ENCODE measurements at places on chromosomes 4 and X. TPM values are rescaled to one million over a fixed set of nuclear protein-coding genes. Genes with fewer than 3 reads are reported as not detected.

GRCh38 chr4:172048666-172049065 lies 235.5 kb downstream of the GALNTL6 start:
- H3K27me3 ChIP-seq, result no peaks in the 10 kb centered on the region
- no peak overlapping the region for H3K27ac ChIP-seq
- no peak for DNase-seq
- H3K36me3 ChIP-seq, result no peaks in the 10 kb centered on the region

DNA sequence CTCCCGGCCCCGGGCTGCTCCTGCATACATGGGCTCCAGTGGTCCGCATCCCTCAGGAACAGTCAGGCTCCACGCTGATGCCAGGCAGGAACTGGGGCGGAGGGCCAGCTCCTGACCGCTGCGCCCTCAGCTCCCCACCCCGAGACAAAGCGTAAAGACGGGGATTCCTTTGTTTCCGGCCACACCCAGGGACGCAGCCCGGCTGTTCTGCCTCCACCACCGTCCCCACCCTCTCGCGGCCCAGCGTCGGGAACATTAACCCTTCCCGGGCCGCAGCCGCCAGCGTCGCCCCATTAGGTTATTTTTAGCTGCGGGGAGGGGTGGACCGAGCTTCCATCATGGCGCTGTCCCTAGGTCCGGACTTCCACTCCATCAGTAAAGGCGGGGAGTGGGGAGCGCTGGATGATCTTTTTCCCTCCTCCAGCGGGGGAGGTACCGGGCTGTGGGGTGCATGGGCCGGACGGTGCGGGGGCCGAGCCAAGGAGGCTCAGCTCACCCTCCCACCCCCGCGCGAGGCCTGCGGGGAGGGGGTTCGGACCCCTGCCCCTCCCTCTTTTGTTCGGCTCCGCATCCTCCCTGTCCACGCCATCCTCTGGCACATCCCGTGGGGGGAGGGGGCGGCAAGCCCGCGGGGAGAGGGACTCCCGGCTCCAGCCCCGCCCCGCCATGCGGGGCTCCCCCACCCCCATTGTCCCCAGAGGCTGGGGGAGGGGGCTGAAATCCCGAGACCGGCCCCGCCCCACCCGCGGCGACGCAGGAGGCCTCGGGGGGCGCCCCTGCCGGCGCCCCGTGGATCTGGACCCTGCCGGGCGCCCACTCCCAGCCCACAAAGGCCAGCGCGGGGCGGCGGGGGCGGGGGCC lies 5.3 kb downstream of the CRMP1 start:
- no peak for DNase-seq
- H3K27ac ChIP-seq, result no peak overlapping the region
- H3K36me3 ChIP-seq, result no peaks in the 10 kb centered on the region
- H3K27me3 ChIP-seq, result peaks cover 76% of the 10 kb centered on the region

Gene CT47C1
- total RNA-seq, result not detected

DNA sequence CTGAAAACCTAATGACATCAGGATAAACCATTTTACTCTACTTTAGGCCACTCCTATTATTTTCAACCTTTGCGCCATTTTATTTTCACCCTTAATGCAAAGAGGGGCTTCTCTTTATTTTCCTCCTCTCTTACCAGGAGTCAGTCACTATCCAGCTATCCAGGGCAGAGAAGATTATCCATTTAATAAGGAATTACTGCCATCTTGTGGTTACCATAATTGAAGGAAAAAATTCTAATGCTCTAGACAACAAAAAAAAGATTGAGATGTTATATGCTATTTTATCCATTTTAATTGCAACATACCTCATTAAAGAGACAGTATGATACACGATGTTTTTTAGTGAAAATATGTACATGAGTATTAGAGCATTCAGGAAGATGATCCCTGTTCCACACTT lies 514.5 kb upstream of the FAM241A start:
- no peak overlapping the region for H3K4me3 ChIP-seq
- no peak overlapping the region for H3K27ac ChIP-seq
- H3K36me3 ChIP-seq, result no peaks in the 10 kb centered on the region
- peaks cover 3% of the 10 kb centered on the region for H3K27me3 ChIP-seq

DNA sequence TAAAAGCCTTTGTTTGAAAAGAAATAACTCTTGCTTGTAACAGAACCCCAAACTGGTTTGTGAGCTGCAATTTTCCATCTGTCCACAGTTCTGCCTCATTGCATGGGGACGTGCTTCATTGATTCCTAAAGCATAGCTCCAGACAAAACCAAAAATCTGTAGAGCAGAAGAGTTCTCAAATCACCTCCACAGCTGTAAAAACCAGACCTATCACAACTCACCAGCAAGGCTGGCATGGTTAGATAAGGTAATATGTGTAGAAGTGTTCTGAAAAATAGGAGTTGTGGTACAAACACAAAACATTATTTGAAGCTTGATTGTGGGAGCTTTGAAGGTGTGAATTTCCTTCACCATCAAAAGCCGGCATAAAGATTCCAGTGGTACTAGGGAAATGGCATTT lies 12.5 kb upstream of the RAB28 start:
- no peaks in the 10 kb centered on the region for H3K4me1 ChIP-seq
- peaks cover 20% of the 10 kb centered on the region for H3K27me3 ChIP-seq
- H3K27ac ChIP-seq, result no peak overlapping the region
- H3K36me3 ChIP-seq, result no peaks in the 10 kb centered on the region
- H3K4me3 ChIP-seq, result no peak overlapping the region

DNA sequence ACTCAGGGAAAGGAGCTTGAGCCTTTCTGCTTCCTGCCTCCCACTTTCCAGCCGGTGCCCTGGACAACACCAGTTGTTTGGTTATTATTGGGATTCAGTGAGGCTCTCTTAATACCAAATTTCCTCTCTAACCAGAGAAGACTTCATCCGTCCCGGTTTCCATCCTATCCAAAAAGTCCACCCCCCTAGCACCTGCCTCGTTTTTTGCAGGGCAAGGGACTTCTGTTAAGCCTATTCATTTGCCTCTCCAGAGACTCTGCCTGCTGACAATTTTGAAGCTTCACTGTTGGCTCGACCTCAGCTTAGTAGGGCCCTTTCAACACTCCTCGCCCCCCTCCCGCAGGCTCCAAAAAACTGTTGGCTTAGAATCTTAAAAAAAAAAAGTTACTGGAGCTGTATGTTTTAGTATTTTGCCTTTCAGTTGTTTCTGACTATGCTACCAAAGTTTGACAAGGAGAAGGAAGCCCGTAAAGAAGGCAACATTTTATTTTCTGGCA lies 779 bp upstream of the PRSS12 start:
- H3K27me3 ChIP-seq, result peaks cover 14% of the 10 kb centered on the region
- no peak overlapping the region for H3K27ac ChIP-seq
- H3K4me1 ChIP-seq, result peaks cover 18% of the 10 kb centered on the region
- no peak for DNase-seq
- peak overlapping the region; percentile 68 for H3K4me3 ChIP-seq

Gene MAGEB1
- not detected for total RNA-seq

- peaks cover 9% of the 10 kb centered on the region for H3K4me1 ChIP-seq
- DNase-seq, result no peak
- no peaks in the 10 kb centered on the region for H3K27me3 ChIP-seq
- H3K4me3 ChIP-seq, result no peak overlapping the region
These were observed 43.4 kb downstream of the C4orf51 start for GRCh38 chr4:145723336-145723735.

Gene TIGD4
- total RNA-seq, result 0.24 TPM

- H3K4me3 ChIP-seq, result no peak overlapping the region
- no peaks in the 10 kb centered on the region for H3K27me3 ChIP-seq
- H3K4me1 ChIP-seq, result no peaks in the 10 kb centered on the region
- H3K36me3 ChIP-seq, result no peaks in the 10 kb centered on the region
- DNase-seq, result no peak
These were observed 200.9 kb upstream of the PPP1R2C start for GRCh38 chrX:42978655-42979379.

- H3K4me3 ChIP-seq, result no peak overlapping the region
- H3K27me3 ChIP-seq, result no peaks in the 10 kb centered on the region
- no peaks in the 10 kb centered on the region for H3K36me3 ChIP-seq
- H3K27ac ChIP-seq, result no peak overlapping the region
- H3K4me1 ChIP-seq, result no peaks in the 10 kb centered on the region
These were observed 89.4 kb upstream of the DKK2 start for GRCh38 chr4:107125496-107125895.

DNA sequence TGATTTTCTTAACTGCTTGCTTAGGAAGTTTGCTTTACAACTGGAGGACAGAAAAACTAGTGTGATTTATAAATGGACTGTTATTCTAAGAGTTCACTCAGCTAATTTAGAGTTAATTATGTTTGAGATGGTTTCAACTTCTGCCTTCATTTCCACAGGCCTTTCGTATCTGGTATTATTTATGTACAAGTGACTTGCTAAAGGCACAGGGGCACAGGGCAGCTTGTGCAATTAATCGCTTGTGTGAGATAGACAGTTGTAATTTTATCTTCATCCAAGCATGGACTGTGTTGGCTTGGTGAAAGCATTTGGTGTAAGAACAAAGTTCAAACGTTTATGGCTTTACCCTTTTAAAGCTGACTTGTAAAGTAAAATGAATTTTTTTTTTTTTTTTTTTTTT lies 38.3 kb downstream of the GPAT3 start:
- no peak overlapping the region for H3K4me3 ChIP-seq
- H3K4me1 ChIP-seq, result no peaks in the 10 kb centered on the region
- no peak overlapping the region for H3K27ac ChIP-seq
- H3K27me3 ChIP-seq, result no peaks in the 10 kb centered on the region
- DNase-seq, result no peak
- H3K36me3 ChIP-seq, result no peaks in the 10 kb centered on the region

Gene MTHFD2L
- total RNA-seq, result 15.3 TPM

Gene OCRL
- 15.1 TPM for total RNA-seq

- H3K27me3 ChIP-seq, result no peaks in the 10 kb centered on the region
- no peaks in the 10 kb centered on the region for H3K36me3 ChIP-seq
- H3K4me1 ChIP-seq, result peaks cover 5% of the 10 kb centered on the region
- H3K4me3 ChIP-seq, result no peak overlapping the region
These were observed 3.7 kb upstream of the HDAC8 start for GRCh38 chrX:72576141-72576894.

GRCh38 chrX:23554304-23554703 lies 113.0 kb upstream of the PRDX4 start:
- H3K27me3 ChIP-seq, result no peaks in the 10 kb centered on the region
- H3K4me1 ChIP-seq, result no peaks in the 10 kb centered on the region
- no peak overlapping the region for H3K4me3 ChIP-seq
- H3K36me3 ChIP-seq, result no peaks in the 10 kb centered on the region
- H3K27ac ChIP-seq, result no peak overlapping the region

- peak overlapping the region; percentile 85 for H3K27ac ChIP-seq
- no peaks in the 10 kb centered on the region for H3K27me3 ChIP-seq
- H3K4me3 ChIP-seq, result no peak overlapping the region
- H3K4me1 ChIP-seq, result peaks cover 18% of the 10 kb centered on the region
These were observed 131.9 kb downstream of the FHIP1A start for GRCh38 chr4:151540728-151541388.

Gene FIP1L1
- 47.9 TPM for total RNA-seq

- no peaks in the 10 kb centered on the region for H3K36me3 ChIP-seq
- no peak for DNase-seq
These were observed 664.5 kb upstream of the HTR2C start for GRCh38 chrX:113919387-113919786.

GRCh38 chrX:16946971-16947562 lies 609 bp downstream of the REPS2 start:
- H3K27ac ChIP-seq, result no peak overlapping the region
- no peaks in the 10 kb centered on the region for H3K27me3 ChIP-seq
- H3K4me3 ChIP-seq, result peak overlapping the region; percentile 67
- H3K4me1 ChIP-seq, result no peaks in the 10 kb centered on the region

- no peak overlapping the region for H3K4me3 ChIP-seq
- H3K27me3 ChIP-seq, result no peaks in the 10 kb centered on the region
- H3K36me3 ChIP-seq, result no peaks in the 10 kb centered on the region
- no peak overlapping the region for H3K27ac ChIP-seq
- DNase-seq, result no peak
These were observed 97.9 kb upstream of the EOLA2 start for GRCh38 chrX:150036181-150036580.

DNA sequence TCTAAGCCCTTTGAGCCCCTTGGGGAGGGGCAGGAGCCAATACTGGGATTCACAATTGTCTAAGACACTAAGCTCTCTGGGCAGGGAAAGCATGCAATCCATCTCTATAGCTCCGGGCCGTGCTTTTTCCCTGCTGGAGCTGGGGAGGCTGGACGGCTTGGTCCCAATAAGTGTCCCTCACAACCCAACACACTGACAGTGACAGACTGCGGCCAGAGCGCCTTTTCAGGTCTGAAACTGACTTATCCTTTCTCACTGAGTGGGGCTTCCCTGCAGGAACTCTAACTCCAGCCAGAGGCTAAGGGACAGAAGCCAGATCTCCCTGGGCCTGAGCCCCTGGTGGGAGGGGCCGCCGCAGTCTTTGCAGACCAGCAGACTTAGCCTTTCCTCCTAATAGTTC lies 146.6 kb upstream of the PBDC1 start:
- H3K27ac ChIP-seq, result no peak overlapping the region
- H3K4me3 ChIP-seq, result no peak overlapping the region
- H3K27me3 ChIP-seq, result no peaks in the 10 kb centered on the region
- H3K4me1 ChIP-seq, result no peaks in the 10 kb centered on the region

GRCh38 chr4:151266497-151266896 lies 10.5 kb upstream of the PRSS48 start:
- H3K4me1 ChIP-seq, result peaks cover 6% of the 10 kb centered on the region
- H3K4me3 ChIP-seq, result no peak overlapping the region
- no peaks in the 10 kb centered on the region for H3K36me3 ChIP-seq
- DNase-seq, result no peak
- no peak overlapping the region for H3K27ac ChIP-seq
- H3K27me3 ChIP-seq, result no peaks in the 10 kb centered on the region

Gene CSN2
- not detected for total RNA-seq

Gene OPN1MW2
- total RNA-seq, result not detected

DNA sequence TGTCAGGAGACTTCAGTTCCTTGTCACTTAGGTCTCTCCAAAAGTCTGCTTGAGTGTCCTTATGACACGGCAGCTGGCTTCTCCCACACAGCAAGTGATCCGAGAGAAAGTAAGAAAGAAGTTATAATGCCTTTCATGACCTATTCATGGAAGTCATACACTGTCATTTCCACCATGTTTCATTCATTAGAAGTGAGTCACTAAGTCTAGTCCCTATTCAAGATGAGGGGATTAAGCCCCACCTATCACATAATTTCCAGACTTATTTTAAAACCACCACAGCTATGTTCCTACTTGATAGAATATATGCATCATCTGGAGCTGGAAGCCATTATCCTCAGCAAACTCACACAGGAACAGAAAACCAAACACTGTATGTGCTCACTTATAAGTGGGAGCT lies 25.2 kb upstream of the COL25A1 start:
- no peaks in the 10 kb centered on the region for H3K36me3 ChIP-seq
- H3K4me3 ChIP-seq, result no peak overlapping the region
- DNase-seq, result no peak
- no peaks in the 10 kb centered on the region for H3K27me3 ChIP-seq

- no peaks in the 10 kb centered on the region for H3K27me3 ChIP-seq
- H3K4me3 ChIP-seq, result no peak overlapping the region
- no peaks in the 10 kb centered on the region for H3K4me1 ChIP-seq
- DNase-seq, result no peak
- no peaks in the 10 kb centered on the region for H3K36me3 ChIP-seq
These were observed 177.6 kb upstream of the GLRA2 start for GRCh38 chrX:14351611-14352303.
